H9 (cell line): ENCODE measurements at places on chromosomes 12 and 14.

DNA sequence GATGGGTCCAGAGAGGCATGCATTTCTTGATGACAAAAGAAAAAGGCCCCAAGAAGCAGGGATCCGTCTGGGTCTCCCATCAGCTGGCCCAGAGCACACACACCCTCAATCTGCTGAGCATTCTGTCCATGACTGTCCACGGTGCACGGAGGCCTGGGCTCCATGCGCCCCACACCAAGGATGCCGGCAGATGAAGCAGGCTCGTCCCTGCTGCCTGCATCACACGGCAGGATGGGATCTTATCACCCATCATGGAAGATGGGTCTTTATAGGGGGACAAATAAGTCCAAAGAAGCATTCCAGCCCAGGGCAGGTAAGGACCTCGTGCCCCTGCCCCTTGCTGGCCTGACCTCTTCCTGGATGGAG, 59.7 kb downstream of the PRIMA1 start:
- no peak for DNase-seq

- DNase-seq: no peak
Measured at GRCh38 chr12:46677749-46678148, 148.0 kb downstream of the SLC38A4 start.

DNA sequence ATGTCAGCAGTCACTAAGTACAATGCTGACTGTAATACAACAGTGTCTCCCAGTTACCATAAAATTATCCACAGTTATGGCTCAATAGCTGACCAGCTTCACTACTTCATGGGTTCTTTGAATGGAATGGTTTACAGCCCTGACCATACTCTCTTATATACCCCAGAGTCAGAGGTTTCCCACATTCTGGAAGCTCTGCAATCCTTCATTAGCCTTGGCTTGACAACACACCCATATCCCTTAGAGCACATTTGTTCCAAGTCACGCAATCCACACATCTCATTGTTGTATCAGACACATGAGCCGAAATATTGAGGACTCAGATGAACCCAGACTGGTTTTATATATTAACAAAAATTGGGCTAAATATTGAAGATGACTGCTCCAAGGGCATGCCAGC, 209.4 kb upstream of the PLXNC1 start:
- no peak for DNase-seq

GRCh38 chr14:76672123-76672522, 89.1 kb upstream of the VASH1 start:
- no peak for DNase-seq

- DNase-seq: no peak
Measured at GRCh38 chr14:102849526-102850379, 72.5 kb downstream of the TRAF3 start.

DNA sequence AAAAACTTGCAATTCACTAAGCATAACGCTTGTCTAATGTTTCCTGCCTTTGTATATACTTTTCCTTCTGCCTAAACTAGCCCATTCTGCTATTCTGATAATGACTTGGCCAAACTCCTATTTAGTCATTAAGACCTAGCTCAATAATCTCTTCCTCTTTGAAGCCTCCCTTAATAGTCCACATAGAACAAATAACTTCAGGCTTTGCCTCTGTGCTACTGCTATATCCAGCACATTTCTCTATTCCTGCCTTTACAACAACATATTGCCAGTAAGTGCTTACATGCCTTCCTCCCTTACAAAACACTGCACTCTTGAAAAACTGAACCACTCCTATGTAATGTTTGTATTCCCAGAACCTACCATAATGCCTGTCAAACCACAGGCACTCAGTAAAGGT, 13.8 kb downstream of the PRICKLE1 start:
- no peak for DNase-seq

- DNase-seq: peak; percentile 28
Measured at GRCh38 chr14:73754911-73755360, 40.8 kb upstream of the PNMA1 start.

DNA sequence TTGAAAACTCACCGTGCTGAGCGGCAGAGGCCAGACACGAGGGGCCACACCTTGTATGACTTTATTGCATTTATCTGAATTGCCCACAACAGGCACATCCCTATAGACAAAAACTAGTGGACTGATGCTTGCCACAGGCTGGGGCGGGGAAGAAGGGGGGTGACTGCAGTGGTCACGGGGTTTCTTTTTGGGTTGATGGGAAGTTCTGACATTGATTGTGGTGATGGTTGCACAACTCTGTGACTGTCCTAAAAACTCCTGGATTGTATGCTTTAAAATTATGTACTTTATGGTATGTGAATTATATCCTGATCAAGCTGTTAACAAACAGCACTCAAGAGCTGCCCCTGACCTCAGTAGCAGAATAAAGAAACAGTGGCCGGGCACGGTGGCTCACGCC, 25.7 kb downstream of the DHX37 start:
- DNase-seq: no peak

DNA sequence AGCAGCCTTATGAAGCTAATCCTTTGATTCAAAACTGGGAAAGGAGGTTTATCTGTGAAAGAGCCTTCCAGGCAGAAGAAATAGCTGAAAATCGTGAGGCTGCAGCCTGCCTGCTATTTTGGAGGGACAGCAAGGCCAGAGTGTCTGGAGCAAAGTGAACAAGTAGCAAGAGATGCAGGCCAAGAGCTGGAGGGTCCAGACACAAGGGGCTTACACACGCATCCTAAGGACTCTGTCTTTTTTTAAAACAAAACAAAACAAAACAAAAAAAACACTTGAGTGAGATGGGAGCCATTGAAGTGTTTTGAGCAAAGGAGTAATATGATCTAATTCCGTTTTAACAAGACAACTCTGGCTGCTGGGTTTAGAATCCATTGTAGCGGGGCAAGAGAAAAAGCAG, 76.4 kb upstream of the BCAT1 start:
- DNase-seq: no peak

GRCh38 chr12:24278832-24279231, 329.4 kb upstream of the SOX5 start:
- no peak for DNase-seq

DNA sequence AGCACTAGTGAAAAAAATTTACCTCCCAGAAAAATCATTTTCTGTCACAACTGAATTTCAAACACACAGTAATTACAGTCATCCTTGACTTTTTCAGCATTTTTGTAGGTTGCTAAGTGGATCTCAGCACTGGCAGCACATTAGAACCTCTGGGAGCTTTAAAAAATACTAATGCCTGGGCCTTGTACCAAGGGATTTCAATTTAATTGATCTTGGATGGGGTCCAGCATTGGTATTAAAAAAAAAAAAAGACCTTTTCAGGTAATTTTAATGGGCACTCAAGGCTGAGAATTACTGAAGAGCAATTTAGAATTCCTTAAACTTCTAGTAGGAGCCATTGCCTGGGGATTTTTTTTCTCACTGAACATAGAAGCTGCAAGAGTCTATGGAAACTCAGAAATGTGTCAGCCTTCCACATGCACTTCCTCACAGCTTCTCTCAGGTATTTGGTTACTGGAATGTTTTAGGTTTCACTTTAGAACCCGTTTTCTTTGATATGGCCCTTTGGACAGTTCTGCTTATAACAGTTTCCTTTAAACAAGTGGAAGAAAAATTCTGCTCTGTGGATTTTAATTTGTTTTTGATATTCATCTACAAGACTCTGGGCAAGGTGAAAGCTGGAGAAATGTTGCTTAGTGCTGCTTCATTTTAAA, 88.5 kb upstream of the DACT1 start:
- no peak for DNase-seq

DNA sequence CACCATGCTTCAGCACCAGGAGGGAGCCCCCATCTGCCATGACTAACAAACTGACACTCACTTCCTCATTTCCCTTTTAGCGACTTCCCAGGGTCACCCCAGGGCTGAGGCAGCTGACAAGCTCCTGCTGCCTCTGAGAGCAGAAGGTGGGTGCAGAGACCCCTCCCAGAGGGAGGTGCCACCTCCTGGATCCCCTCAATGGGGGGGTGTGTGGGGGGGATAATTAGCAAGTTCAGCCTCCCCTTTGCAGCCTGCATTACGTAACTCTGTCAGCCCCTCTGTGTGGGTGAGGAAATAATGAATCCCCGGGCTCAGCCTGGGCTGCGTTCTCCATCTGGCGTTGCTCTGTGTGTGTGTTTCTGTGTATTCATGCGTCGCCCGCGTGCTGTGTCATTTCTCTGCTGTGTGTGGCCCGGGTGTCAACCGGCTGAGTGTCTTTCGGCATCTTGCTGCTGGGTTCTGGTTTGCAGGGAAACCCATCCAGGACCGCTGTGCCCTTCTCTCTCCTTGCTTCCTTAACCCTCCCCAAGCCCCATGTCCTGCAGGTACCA, 28.0 kb downstream of the NOS1 start:
- DNase-seq: no peak
